ENCODE measurements at places on chromosomes 4 and X.
A peak's percentile ranks its signal among the peaks of the same experiment; 100 is the strongest.

DNA sequence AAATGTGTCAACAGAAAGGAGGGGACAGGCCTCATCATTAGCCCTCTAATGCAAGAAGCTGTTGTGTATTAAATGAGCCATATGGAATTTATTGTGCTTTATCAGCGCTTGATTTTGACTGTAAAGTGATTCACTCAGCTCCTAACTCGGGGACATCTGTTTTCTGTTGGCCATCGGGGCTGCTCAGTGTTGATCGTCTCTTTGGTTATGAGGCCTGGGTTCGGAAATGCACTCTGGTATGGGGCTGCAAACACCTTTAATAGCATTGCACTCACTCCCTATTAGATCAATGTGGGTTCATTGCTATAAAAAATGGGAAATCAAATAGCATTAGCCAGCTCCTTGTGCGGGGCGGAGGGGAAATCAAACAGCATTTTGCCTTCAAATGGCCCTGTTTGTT lies 6.4 kb downstream of the ARX start:
- DNase-seq: no peak

- DNase-seq: peak; percentile 13
Measured at GRCh38 chr4:76723924-76724323, 174.0 kb downstream of the SOWAHB start.

DNA sequence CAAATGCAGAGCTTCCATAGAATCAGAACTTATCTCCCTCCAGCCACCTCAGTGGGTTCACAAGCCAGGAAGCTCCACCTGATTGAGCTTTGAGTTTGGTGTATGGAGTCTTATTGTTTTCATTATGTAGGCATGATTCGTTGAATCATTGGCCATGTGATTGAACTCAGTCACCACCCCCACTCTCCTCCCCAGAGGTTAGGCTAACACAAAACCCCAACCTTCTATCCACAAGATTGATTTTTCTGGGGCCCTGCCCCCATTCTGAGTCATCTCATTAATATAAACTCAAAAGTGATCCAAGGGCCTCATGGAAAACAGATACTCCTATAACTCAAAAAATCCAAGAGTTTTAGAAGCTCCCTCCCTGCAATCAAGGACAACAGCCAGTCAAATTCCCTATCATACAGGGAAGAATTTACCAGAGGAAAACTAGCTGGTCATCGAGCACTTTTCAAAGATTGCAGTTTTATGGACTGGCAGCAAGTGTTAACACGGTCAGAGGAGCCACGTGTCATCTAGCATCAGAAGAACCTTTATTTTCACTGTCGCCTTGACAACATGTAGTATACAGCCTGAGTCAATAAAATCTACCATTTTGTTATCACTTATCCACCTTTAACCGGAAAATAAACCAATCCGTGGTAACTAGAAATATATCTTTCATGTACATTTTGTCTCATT lies 35.9 kb upstream of the GUCY1B1 start:
- no peak for DNase-seq

- DNase-seq: no peak
Measured at GRCh38 chrX:109264878-109265277, 217.0 kb downstream of the GUCY2F start.

DNA sequence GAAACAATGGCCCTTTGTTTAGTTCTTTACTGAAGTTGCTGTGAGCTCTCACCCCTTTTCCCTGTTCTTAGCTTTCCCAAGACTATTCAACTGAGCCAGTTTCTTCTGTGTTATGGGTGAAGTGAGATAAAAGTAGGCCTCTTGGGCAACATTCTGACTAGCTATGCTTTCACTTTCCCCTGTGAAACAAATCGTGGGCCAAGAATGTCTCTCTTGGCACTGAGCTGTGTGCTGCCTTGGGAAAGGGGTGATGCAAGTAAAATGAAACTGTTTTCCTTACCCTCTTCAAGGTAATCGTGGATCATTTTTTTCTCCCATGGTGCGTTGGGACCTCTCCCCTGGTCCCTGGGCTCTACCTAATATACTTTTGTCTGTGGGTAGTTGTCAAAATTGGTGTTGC lies 653.9 kb upstream of the MAGEB2 start:
- DNase-seq: no peak

DNA sequence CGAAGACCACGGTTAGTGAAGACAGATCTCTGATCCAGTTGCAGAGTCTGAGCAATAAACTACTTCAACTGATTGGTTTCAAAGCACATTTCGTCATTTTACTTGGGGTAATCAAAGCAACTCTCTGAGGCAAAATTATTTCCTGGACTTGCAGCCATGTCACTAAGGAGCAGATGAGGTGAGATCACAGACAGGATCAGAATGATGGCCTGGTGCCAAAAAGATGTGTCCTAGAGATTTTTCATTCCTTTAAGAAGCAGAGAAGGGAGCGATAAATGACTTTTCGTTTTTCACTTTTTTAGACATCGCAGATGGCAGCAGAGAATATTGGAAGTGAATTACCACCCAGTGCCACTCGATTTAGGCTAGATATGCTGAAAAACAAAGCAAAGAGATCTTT lies 83.9 kb downstream of the PTTG2 start:
- no peak for DNase-seq

DNA sequence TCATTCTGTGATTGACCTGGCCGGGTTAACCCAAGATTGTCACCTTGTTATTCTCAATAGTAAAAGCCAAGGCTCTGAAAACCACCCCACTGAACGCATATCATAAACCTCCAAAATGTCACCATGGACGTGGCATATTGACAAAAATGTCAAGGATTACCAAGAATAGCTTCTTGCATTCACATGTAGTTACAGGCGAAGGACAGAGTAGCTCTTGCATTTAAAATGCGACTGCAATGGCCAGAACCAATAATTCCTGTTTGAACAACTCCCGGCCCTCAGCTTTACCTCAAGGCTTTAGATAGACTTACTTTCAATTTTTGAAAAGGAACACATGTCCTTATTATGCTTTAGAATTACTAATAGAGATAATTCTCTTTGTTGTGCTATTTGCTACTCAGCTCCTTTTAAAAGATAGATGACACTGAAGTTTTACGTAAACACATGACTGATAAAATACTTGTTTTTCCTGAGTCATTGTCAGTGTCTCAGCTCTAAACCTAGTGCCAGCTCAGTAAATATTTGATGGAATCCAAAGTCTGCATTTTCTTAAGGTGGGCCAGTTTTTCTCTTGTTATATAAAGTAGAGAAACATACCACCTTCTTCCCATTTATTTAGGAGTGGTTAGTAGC lies 66.3 kb downstream of the CLDN34 start:
- no peak for DNase-seq

- peak; percentile 49 for DNase-seq
Measured at GRCh38 chrX:87664381-87664780, 146.8 kb downstream of the KLHL4 start.

DNA sequence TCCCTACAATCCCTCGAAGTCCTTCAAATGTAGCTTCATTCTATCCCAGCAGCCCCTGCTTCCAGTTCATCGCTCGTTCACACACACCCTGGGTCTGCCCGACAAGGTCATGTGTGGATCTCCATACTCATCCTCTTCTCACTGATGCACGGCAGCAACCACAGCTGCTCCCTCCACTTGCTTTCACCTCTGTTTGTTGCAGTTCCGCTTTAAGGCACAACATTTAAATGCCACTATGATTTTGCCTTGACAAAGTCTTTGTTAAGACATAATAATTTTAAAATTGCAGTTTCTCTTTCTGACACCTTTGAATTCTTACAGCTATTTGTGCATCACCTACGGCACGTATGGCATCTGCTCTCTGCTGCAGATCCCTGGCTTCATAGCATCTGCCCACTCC lies 1.8 kb downstream of the ODAPH start:
- DNase-seq: no peak

GRCh38 chrX:53211391-53211978 lies 13.5 kb downstream of the KDM5C start:
- DNase-seq: no peak

- no peak for DNase-seq
Measured at GRCh38 chr4:184860018-184860779, 34.4 kb upstream of the ACSL1 start.

DNA sequence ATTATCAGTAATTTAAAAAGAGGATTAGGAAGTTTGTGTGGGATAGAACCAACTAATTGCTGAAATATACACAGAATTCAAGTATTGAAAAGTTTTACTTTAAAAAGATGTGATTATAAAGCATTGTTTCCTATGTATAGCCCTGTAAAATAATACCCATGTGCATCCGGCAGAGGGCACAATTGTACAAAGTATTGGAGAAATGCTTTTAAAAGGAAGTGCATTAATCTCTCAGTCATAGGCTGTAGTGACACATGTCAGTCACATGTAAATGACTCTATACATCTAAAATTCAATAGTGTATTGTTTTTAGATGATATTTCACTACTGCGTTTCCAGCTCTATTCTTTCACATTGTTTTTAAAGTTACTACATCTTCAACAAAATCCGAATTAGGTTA lies 9.7 kb upstream of the GEMIN8 start:
- DNase-seq: peak; percentile 57

GRCh38 chrX:72021975-72022374 lies 109.7 kb downstream of the RTL5 start:
- peak; percentile 24 for DNase-seq

GRCh38 chrX:42090395-42090794 lies 167.0 kb upstream of the CASK start:
- no peak for DNase-seq

GRCh38 chrX:9539605-9540387 lies 74.9 kb downstream of the TBL1X start:
- DNase-seq: no peak

GRCh38 chr4:42344309-42344708 lies 53.0 kb upstream of the SHISA3 start:
- DNase-seq: no peak

DNA sequence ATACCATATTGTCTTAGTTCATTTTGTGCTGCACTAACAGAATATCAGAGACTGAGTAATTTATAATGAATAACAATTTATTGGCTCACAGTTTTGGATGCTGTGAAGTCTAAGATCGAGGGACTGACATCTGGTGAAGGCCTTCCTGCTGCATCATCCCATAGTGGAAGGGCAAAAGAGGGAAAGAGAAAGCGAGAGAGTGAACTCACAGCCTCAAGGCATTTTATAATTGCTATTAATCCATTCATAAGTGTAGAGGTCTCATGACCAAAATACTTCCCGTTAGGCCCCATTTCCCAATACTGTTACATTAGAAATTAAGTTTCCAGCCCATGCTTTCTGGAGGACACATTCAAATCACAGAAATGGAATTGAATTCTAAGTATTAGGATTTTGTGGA lies 554.4 kb downstream of the TRAM1L1 start:
- no peak for DNase-seq

DNA sequence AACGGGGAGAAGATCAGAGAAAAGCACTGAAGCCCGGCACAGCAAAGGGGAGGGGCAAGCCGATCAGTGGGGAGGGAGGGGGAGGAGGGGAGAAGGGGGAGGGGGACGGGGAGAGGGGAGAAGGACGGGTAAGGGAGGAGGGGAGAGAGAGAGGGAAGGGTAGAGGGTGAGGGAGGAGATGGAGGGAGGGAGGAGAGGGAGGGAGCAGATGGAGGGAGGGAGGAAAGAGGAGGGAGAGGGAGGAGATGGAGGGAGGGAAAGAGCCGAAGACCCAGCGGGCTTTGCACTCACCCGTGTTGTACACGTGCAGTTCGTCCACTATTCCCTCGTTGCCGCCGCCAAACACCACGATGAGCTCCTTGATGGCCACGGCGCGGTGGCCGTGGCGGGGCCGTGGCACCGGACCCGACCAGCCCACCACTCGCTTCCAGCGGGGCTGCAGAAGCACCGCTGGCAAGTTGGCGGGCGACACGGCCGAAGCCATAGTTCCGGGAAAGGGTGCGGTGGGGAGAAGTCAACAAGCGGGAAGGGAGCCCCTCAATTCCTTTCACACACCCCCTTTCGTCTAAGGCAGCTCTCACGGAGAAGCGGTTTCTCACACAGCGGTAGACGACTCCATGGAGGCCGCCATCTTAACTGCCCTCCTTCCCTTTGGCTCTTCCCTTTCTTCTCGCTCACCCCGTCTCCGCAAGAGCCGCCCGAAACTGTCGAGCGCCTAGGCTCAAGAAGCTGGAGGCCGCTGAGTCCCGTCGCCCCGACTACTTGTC lies 1.1 kb downstream of the HCFC1 start:
- peak; percentile 69 for DNase-seq

DNA sequence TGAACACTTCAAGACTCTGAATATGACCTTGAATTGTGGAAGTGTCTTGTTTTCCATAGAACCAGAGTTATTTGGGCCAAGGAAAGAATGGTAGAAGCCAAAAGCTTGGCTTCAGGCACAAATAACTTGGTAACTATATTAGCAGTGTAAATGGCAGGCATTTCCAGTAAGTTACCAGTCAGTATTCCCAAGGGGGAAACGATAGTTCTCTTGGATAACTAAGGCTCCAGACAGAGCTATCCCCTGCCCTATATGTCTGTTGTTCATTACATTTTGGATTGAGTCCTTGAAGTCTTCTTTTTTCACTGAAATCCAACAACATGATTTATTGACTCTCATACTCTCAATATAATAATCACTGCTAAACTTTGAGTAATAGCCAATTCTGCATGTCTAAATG lies 364.1 kb downstream of the MAGEB5 start:
- DNase-seq: no peak

GRCh38 chrX:151402719-151403390 lies 5.8 kb downstream of the VMA21 start:
- no peak for DNase-seq

DNA sequence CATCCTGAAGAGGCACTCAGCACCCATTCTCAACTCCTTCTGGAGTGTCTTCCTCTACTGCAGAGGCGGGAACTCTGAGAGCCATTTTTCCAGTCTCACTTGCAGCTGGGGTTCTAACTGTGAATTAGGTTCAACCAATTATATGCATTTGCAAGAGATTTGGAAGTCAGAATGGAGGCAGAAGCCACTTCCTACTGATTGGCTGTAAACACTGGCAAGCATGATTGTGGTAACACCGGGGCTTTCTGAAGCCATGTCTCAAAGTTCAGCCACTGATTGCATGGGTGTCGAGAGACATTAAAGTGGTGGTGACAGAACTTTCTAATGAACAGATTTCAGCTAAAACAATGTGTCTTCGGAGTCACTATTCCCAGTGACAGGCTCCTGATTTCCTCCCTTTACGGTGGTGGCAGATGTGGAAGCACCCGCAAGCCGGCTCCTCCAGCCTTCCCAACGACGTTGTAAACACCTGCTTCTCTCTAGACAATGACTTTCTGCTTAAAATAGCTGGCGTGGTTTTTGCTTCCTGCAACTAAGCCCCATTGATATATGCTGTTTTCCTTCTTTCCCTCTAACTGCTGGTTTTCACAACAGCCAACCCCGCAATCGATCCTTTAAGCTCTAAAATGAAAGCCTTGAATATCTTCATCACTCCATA lies 92.0 kb downstream of the IRF2 start:
- DNase-seq: peak; percentile 40

DNA sequence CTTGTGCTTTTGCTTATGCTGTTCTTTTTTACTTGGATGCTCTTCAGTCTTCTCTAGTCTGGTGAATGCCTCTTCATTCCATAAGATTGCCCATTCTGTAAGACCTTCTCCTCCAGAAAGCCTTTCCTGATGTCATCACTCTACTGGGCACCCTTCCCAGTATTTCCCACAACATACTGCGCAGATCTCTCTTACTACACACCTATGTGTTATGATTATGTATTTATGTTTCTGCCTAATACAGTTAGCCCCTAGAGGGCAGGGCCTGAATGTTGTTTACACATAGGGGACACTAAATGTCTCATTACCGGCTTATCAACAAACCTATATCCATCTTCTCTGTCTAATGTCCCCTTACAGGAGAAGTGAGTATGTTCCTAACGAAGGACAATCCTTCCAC lies 21.1 kb downstream of the AIFM1 start:
- no peak for DNase-seq
